Stimulated activated CD8-positive, alpha-beta memory T cell treated with anti-CD3 and anti-CD28 coated beads, Interleukin-4, amount 100 ng/mL, for 4 hours (primary cell): ENCODE measurements at places on chromosomes 1 and 21.

DNA sequence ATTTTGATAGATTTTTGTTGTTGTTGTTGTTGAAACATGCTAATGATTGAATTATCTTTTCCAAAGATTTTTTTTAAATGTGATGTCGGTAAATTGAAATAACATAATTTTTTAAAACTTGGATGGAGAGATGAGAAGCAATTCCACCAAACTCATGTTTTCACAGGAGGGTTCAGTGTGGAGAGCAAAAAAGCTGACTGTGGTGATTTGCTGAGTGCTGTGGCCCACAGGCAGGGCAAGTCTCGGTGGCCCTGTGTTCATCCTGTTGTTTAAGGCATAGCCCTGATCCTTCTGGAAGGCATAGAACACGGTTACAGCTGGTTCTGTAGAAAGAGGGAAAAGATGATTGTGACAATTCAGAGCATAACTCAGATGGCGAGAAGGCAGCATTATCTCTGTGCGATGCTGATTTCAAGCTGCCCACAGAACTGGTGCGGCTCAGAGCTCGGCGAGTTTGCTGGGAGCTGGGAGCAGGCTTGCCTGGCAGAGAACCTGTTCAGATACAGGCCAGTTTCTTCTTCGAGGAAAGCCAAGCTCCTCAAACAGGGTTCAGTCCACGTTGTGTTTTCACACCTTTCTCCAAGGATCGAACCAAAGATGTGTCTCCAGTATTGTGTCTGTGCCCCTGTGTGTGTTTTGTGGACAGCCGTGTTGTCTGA lies 127.1 kb downstream of the HUNK start:
- no peak for DNase-seq

DNA sequence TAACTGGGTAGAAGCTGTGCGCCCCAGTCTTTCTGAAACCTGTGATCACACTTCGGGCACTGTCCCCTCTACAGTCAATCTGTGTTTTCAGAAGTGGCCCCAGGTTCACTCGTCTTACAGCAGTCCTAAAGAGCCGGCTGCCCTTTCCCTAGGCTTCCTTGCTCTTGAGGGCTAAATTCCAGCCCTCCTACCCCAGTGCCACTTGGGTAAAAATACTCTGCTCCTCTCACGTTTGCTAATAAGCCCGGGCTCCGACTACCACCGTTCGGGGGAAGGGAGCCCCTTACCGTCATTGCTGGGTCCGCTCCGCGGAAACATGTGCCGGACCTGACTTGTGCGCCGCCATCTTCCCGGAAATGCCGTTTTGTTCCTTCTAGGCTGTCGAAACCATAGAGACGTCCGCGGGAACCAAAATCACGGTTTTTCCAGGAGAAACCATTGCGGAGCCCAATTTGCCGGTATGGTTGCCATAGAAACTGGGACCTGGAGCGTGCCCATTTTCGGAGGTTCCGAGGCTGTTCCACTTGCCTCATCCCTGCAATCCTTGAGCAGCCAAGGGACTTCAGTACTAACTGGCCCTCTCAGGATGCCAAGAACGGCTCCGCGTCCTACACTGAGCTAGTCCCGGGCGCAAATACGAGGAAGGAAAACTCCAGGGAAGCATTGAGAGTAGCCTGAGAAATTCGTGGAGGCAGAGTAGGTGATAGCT lies at the start of gene GPATCH4:
Gene GPATCH4, minus strand, starts transcription at position 358 of the 709 bp plus-strand sequence.
- peak; percentile 60 for DNase-seq

GRCh38 chr1:167165219-167165618 lies 55.5 kb upstream of the POU2F1 start:
- DNase-seq: no peak

- peak; percentile 36 for DNase-seq
Measured at GRCh38 chr1:31762726-31763670, 1.1 kb downstream of the ADGRB2 start.

- DNase-seq: no peak
Measured at GRCh38 chr1:34784751-34785221, 3.8 kb downstream of the GJB3 start.

GRCh38 chr1:119903443-119903835 lies 7.1 kb upstream of the ADAM30 start:
- no peak for DNase-seq

DNA sequence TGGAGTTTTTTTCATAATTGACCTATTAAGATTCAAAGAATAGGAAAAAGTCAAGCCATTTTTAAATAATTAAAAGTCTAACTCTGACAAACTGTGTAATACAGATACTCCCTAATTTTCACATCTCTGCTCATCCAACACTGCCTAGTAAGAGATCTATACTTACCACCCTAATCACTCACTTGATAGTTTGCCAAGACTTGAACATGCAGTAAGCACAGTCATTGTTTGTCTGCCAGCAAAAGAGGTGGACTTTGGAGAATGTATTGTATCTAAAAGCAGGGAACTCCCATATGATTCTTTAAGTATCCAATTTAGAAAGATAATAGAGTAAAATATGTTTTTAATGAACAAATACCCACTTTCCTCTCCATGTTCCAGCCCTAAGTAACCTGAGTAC lies 15.5 kb downstream of the TMEM59 start:
- no peak for DNase-seq

GRCh38 chr1:66265796-66266195 lies 268.2 kb upstream of the SGIP1 start:
- no peak for DNase-seq

DNA sequence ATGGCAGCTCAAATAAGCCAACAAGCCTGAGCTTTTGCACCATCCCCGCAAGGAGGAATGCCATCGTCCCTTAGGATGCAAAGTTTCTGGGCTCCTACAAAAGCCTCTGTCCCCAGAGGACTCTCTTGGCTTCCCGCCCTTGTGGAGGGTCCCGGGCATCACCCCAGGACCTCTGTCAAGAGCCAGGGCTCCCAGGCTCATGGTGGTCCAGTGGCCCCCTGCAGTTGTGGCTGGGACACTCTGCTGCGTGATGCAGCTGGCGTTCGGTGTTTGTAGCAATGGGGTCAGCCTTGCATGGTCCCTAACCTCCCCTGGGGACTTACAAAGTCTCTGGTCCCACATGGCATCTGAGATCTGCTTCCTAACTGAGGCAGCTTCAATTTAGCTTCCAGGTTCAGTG lies 104.7 kb downstream of the RIPK4 start:
- DNase-seq: no peak

DNA sequence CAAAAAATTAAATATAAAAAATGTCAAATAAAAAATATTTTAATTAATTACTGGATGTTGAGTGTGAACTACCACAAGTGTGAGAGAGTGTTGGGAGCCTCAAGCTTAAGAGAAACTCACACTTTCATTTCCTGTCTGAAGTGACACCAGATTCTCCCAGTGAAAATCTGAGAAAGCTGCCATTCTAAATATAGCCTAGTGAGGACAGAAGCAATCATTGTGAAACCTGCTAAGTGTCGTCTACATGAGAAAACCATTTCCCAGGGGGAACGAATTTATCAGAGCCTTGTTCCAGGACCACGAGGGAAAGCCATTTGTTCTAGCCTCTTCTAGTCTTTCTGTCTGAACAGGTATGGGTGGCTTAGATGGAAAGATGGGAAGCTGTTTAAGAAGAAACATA lies 329.3 kb upstream of the PRMT6 start:
- no peak for DNase-seq
